ENCODE measurements at places on chromosomes 7 and 10. TPM values are rescaled to one million over a fixed set of nuclear protein-coding genes. Genes with fewer than 3 reads are reported as not detected.

Gene AQP1
- 0.26 TPM for total RNA-seq

Gene CPA2
- 0.66 TPM for total RNA-seq

Gene A1CF
- total RNA-seq = 0.43 TPM

Gene GIMAP8
- total RNA-seq = not detected

DNA sequence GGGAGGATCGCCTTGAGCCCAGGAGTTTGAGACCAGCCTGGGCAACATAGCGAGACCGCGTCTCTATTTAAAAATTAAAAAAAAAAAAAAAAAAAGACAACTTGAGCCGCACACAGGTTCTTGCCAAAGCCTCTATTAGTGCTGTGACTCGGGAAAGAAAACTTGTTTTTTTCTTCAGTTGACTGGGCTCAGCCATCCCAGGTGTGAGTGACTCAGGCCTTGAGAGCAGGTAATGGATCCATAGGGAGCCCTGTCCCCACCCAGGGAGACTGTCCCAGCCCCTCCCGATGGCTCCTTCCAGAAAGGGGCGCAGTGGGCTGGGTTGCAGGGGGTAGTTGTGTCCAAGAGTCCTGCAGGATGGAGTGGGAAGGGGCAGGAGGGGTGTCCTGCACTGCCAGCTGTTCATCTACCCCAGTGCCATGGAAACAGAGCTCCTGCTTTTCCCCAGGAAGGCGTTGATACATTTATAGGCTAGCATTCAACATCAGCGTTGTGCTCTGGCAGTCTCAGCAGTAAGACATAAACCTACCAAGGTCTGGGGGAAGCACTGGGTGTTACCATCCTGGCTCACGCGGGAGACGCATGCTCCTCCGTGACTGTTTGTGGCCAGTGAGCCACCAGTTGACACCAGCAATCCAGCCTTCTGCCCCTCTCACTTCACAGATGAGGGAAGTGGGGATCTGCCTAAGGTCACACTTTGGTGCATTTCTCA is 126.6 kb downstream of the CUX1 start:
- H3K36me3 ChIP-seq = peaks cover 4% of the 10 kb centered on the region
- H3K4me1 ChIP-seq = peaks cover 15% of the 10 kb centered on the region
- no peak for DNase-seq

- no peaks in the 10 kb centered on the region for H3K4me1 ChIP-seq
- H3K36me3 ChIP-seq = no peaks in the 10 kb centered on the region
- H3K27me3 ChIP-seq = no peaks in the 10 kb centered on the region
- H3K27ac ChIP-seq = no peak overlapping the region
- no peak for DNase-seq
These were observed 42.5 kb downstream of the ASZ1 start for GRCh38 chr7:117384688-117385362.

DNA sequence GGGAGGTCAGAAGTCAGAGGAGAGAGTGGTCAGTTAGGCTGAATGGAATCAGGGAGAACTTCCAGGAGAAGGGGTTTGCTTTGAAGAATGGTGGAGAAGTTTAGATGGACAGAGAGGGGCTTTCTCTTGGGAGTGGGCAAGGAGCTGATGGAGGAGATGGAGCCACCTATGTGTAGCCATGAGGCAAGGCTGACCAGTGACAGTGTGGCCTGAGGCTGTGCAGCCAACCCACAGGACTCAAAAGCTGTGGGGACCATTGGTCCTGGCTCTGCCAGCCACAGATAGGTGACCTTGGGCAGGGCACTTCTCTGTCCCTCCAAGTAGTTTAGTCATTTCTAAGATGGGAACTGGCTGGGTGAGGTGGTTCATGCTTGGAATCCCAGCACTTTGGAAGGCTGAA is 18.7 kb downstream of the NEURL1 start:
- no peak overlapping the region for H3K27ac ChIP-seq
- H3K27me3 ChIP-seq = no peaks in the 10 kb centered on the region
- no peaks in the 10 kb centered on the region for H3K36me3 ChIP-seq
- peaks cover 7% of the 10 kb centered on the region for H3K4me1 ChIP-seq
- DNase-seq = no peak

GRCh38 chr10:101968940-101969321 is 87.0 kb downstream of the ARMH3 start:
- peaks cover 48% of the 10 kb centered on the region for H3K36me3 ChIP-seq
- peaks cover 14% of the 10 kb centered on the region for H3K4me1 ChIP-seq
- H3K27ac ChIP-seq = no peak overlapping the region
- no peaks in the 10 kb centered on the region for H3K27me3 ChIP-seq
- no peak overlapping the region for H3K4me3 ChIP-seq

GRCh38 chr7:101126651-101127459 is at the start of gene SERPINE1:
TSS of gene SERPINE1 (plus strand) at chr7:101127104. CDS start at chr7:101128394, 1,290 bp downstream.
- no peak within 1 kb of the TSS for H3K27ac ChIP-seq
- DNase-seq = peak; percentile 90
- peak within 1 kb of the TSS; percentile 64 for H3K4me3 ChIP-seq
- H3K4me1 ChIP-seq = peaks cover 3% of the 10 kb centered on the region
- H3K36me3 ChIP-seq = no peaks in the 10 kb centered on the region

GRCh38 chr10:77034795-77035194 is 602.8 kb downstream of the KCNMA1 start:
- no peak overlapping the region for H3K27ac ChIP-seq
- no peaks in the 10 kb centered on the region for H3K27me3 ChIP-seq
- no peaks in the 10 kb centered on the region for H3K4me1 ChIP-seq
- H3K36me3 ChIP-seq = no peaks in the 10 kb centered on the region
- DNase-seq = no peak
- H3K4me3 ChIP-seq = no peak overlapping the region

DNA sequence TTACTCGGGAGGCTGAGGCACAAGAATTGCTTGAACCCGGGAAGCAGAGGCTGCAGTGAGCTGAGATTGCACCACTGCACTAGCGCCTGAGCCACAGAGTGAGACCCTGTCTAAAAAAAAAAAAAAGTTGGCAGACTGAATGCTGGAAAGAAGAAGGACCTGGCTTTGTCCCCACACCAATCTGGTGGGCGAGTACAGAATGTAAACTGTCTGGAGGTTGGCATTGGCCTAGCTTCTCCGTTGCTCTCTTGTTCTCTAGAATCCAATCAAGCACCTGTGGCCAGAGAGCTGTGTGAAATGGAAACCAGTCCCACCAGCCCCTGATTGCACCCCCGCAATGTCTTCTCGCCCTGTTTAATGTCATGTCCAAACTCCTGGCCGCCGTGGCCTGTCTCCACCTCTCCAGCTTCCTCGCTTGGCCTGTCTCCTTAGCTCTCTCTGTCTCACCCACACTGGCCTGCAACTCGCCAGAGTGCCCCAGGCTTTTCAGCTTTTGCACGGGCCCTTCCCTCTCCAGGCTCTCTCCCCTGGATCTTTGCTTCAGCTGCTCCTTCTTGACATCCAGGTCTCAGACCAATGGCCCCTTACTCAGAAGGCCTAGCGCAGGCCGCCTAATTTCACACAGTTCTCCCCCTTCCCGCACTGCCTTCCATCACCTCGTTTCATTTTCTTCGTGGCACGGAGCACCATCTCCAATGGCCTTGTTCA is 670 bp upstream of the AGK start:
- peaks cover 12% of the 10 kb centered on the region for H3K36me3 ChIP-seq
- H3K27me3 ChIP-seq = no peaks in the 10 kb centered on the region
- no peaks in the 10 kb centered on the region for H3K4me1 ChIP-seq
- peak overlapping the region; percentile 90 for H3K4me3 ChIP-seq

- H3K27me3 ChIP-seq = no peaks in the 10 kb centered on the region
- H3K36me3 ChIP-seq = peaks cover 18% of the 10 kb centered on the region
- DNase-seq = peak; percentile 27
- no peak overlapping the region for H3K4me3 ChIP-seq
These were observed 86.2 kb downstream of the CHST15 start for GRCh38 chr10:124007102-124007772.

DNA sequence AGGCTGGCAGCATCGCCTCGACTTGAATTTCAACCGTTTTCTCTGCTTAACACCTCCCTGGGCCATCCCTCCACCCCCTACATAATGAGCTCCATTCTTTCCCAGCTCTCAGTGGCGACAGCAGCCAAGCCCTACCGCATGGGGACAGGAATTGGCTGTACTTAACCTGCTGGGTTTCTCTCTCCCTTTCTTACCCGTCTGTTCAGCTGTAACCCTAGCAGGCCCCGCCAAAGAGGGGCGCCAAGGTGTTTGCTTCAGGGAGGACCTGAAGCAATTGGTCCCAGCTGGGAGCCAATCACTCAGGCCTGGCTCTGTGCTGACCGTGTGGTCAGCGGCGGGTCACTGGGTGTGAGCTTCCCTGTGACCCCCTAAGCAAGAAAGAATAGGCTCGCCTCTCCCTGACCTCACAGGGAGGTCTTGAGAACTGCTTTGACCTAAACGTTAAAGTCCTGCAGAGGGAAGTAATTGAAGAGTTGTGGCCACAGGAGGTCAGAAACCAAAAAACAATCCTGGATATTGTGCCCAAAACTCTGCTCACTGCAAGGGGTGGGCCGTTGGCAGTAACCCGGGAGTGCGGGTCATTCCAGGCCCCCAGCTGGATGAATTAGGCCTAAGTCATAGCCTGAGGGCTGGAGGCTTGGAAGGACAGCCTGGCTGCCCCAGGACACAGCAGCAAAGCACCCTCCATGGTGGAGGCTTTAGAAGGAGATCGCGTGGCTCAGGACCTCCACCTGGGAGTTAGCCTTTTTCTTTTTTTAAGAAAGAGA is 114.6 kb downstream of the ITIH5 start:
- H3K4me1 ChIP-seq = peaks cover 6% of the 10 kb centered on the region
- no peak overlapping the region for H3K27ac ChIP-seq
- H3K4me3 ChIP-seq = no peak overlapping the region
- H3K36me3 ChIP-seq = no peaks in the 10 kb centered on the region

Gene C7orf57
- total RNA-seq = 0.57 TPM

DNA sequence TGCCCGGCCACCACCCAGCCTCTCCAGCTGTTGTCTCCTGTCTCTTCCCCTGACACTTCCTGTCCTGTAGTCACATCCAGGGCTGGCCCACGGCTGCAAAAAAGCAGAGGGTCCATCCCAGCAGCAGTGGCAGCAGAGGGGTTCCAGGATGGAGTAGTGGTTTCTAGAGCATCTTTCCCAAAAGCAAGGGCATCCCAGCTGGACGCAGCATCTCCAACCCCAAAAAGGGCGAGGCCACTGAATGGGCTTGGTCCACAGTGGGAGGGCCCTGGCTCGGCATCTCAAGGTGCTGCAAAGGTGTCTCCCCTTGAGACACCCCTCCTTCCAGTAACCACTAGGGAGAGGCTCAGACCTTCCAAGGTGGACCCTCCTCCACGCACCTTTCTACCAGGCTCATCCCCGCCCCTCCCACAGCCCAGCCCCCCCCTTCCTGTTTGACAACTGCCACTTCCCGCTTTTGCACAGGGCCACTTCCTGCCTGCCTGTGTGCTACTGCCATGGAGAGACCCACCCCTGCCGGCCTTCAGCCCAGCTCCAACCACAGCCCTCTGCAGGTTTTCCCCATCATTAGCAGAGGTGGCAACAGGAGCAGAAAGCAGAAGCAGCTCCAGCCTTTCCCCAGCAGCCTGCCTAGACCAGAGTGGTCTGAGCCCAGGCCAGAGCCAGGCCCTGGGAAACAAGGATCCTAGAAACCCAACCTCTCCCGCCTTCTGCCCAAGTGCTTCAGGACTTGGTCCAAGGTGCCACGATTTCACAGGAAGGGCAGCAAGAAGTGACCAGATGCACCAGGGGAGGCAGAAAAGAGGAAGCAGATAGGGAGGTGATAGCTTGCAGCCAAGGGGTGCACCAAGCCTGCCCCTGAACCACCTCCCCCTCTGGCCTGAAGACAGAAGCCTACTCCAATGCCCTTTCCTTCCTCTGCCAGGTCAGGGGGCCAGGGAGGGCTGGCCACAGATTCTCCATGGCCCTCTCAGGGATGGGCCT is 8.6 kb downstream of the CAMK2G start:
- H3K4me3 ChIP-seq = no peak overlapping the region
- no peaks in the 10 kb centered on the region for H3K27me3 ChIP-seq
- no peak for DNase-seq
- H3K27ac ChIP-seq = no peak overlapping the region
- peaks cover 13% of the 10 kb centered on the region for H3K4me1 ChIP-seq

DNA sequence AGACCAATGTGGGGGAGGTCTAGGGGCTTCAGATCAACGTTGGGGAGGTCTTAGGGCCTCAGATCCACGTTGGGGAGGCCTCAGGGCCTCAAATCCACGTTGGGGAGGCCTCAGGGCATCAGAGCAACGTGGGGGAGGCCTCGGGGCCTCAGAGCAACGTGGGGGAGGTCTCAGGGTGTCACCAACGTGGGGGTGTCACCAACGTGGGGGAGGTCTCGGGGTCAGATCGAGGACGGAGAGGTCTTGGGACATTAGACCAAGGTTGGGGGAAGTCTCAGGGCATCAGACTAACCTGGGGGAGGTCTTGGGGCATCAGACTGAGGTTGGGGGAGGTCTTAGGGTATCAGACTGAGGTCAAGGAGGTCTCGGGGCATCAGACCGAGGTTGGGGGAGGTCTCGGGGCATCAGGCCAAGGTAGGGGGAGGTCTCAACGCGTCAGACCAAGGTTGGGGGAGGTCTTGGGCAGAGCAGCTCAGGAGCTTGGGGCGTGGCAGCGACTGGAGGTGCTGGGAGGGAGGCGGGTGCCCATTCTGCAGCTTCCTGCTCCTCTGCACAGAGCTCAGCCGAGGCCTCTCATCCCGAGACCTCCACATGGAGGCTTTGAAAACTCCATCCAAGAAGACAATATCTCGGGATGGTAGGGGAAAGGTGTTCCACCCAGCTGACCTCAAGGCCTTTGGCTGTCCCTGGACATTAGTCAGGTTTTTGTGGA is 159.8 kb downstream of the WDR37 start:
- no peak for DNase-seq
- no peak overlapping the region for H3K4me3 ChIP-seq
- H3K27me3 ChIP-seq = no peaks in the 10 kb centered on the region
- H3K27ac ChIP-seq = no peak overlapping the region

DNA sequence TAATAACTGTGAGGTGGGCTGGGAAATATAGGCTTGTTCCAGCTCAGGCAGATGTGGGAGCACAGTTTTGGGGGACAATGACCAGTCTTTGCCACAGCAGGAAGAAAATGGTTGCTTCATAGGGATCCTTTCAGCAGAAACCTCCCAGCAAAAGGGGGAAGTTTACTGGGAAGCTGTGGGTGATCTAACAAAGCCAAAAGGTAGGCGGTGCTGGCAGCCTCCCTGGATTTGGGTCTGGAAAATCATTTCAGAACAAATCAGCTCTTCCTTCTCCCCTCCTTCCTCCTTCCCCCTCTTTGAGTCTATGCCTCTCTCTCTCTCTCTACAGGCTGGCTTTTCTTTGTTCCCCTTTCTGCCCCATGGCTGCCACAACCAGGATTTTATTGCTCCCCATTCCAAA is 16.2 kb downstream of the RPS24 start:
- no peak overlapping the region for H3K27ac ChIP-seq
- no peak overlapping the region for H3K4me3 ChIP-seq
- no peak for DNase-seq
- no peaks in the 10 kb centered on the region for H3K27me3 ChIP-seq

Gene LRRD1
- not detected for total RNA-seq

GRCh38 chr7:30249986-30250774 is 34.2 kb upstream of the ZNRF2 start:
- H3K4me3 ChIP-seq = no peak overlapping the region
- H3K27me3 ChIP-seq = no peaks in the 10 kb centered on the region
- DNase-seq = no peak
- H3K27ac ChIP-seq = no peak overlapping the region
- H3K36me3 ChIP-seq = no peaks in the 10 kb centered on the region
